ENCODE measurements at places on chromosomes 16 and 17.

- no peak for DNase-seq
Observed at GRCh38 chr16:31472709-31473203, 804 bp downstream of the TGFB1I1 start.

DNA sequence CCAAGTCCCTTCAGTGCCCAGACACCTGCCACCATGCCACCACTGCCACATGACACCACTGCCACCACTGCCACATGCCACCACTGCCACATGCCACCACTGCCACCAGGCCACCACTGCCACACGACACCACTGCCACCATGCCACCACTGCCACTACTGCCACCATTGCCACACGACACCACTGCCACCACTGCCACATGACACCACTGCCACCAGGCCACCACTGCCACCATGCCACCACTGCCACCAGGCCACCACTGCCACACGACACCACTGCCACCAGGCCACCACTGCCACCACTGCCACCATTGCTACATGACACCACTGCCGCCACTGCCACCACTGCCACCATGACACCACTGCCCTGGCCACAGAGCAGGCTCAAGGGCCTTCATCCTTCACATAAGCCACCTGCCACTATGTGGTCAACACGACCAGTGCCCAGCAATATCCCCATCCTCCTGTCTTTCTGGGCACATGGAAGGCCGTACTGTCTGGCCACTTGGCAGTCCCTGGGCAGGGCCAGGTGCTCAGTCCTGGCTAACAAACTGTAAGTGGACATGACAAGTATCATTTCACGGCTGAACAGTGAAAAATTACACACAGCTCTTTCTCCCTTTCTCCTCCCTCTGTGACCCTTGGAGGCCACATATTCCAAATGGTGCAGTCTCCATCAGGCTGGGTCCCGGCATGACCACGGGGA is 33.1 kb downstream of the ABR start:
- no peak for DNase-seq

DNA sequence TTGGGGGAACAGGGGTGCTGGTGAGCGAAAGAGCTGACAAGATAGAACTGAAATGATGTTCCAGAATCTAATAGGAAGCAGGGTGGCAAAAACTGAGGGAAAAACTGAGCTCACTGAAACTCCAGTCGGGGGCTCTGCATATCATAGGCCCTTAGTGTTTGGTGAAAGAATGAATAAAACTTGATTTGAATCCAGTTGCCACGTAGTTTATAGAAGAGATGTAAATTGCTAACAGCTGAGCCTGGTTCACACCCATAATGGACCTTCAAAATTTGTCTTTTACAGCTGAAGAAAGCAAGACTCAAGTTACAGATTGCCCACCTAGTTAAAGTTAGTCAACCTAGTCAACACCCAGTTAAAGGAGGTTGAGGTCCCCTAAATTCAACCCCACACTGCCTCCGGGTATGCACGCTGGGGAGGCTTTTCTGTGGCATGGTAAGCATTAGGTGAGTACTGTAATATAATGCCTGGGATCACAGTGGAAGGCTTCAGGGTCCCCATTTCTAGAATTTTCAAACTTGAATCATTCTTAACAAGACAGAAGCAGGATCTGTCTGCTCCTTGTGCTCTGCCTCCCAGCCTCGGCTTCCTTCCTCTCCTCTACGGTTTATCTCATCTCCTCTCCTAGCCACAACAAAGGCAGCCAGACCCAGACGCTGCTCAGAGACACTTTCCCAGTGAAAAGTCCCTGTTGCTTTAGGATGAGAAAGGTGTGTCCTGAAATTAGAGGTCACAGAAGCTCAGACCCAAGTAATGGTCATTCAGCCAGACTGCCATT is 26.9 kb upstream of the SUPT4H1 start:
- DNase-seq = no peak

- DNase-seq = no peak
Observed at GRCh38 chr17:62819511-62820221, 11.6 kb upstream of the MARCHF10 start.

DNA sequence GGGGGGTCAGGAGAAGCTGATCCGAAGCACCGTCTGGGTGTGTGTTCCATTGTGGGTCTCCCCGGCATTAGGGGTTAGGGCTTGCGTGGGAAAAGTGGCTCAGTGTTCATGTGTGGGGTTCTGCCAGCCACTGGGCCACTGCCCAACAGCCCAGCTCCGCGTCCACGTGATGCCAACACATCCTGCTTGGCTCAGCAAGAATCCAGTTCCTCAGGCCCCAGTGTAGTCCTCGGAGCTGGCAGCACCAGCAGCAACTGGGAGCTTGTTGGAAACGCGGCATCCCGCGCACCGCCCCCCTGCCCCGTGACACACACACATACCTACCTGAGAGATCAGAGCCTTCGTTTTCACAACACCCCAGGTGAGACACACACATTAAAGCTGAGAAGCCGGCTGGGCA is 18.9 kb downstream of the LGALS9 start:
- DNase-seq = no peak

DNA sequence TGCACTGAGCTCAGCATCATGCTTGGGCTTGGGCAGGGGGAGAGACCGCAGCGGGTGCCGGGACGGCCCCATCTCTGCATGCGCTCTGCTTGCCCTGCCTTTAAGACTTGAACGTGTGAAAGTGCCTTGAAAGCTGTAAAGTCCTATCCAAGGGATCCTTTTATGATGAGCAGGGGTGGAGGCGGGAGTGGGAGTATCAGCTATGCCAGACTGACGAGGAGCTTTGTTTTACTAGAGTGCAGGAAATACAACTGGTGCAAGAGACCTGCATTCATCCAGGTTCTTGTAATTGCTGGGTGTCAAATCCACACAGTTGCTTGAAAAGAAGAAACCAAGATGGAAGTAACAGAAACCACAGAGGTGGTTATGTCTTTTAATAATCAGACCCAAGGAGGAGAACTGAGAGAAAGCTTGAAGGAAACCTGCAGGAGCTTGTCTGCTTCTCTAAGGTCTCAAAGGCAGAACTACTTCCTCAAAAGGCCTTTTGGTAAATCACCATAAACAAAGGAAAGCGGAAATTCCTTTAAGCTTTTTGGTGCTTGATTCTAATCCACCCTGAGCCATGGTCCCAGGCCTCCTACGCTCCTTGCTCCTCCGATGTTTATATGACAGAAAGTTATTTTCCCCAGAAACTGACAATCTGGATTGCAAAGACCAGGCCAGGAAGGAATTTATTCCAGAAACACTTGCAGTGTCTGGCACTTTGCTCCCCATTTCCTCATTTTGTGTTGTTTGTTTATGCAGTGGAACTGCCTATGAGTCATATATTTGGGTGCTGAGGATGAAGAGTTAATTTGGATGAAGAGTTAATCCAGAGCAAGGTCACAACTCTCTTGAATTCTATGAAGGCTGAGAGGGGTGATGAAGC is 51.3 kb upstream of the FBXO47 start:
- DNase-seq = no peak

DNA sequence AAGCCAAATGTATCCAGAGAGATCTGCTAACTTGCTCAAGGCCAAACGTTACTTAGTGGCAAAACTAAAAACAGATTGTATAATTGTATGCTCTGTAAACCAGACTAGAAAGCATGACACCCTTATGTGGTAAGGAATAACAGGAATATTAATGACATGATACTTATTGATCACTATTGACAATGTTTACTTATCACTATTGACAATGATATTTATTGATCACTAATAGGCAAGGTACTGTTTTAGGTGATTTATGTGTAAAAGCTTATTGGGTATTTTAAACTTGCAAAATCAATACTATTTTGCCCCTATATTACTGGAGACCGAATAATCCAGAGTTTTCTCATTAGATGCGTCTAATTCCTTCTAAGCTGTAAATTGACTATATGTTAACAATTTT is 985.1 kb downstream of the CDH11 start:
- DNase-seq = no peak

DNA sequence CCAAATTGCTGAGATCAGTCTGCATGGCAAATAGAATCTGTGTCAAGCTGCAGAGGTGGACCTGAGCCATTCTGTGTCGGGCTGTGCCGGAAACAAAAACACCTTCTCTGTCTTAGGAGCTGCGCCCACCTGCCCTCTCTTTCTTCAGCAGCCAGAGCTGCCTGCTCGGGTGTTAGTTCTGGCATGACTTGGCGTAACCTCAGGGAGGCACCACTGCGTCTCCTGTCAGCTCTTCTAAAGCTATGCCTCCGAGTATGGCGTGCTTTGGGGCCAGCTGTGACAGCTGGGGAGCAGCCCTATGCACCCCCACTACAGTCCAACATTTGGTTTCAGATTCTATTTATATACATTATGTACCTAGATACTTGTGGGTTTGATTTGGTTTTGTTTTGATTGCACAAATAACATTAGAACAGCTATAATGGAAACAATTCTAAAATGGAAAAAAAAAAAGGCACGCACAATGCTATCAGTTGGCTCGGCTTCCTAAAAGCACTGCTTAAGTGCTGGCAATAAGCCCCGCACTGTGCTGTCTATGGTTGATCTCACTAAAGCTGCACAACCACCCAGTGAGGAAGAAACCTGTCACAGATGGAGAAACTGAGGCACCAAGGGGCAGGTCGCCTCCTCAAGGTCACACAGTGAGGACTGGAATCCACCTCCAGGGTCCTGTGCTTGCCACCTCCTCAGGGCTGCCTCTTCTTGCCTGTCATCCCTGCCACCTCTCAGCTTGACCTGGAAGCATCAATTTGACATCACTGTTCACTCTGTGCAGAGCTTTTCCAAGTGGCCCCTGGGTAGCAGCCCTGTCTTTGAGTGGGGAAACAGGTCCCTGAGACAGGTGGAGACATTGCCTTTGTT is 18.7 kb upstream of the ADGRG1 start:
- no peak for DNase-seq

DNA sequence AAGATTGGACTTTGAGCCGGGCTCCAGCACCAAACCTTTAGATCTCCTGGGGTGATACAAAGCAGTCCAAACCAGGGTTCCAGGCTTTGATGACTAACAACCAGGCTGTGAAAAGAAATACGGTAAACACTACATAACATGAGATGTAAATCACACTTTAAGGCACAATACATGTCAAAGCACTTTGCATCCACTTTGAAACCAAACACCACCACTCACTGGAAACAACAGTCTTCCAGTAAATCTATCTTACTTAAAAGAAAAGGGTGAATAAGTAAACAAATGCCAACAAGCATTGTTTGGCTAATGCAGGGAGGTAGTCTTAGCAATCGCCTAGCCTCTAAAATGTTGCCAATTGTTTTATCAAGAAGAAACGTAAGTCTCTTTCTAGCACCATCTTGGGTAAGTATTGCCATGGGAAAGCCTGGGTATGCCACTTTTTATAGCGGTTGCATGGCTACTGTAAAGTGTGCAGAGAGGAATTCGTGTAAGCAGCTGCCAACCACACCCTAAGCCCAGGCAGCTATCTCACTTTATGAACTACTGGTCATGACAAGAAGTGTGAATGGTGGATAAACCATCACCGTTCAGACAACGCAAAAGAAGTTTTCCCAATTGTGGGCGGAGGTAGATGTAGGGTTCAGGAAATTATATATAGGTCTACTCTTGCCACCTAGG is 267.4 kb upstream of the PSMD7 start:
- no peak for DNase-seq

DNA sequence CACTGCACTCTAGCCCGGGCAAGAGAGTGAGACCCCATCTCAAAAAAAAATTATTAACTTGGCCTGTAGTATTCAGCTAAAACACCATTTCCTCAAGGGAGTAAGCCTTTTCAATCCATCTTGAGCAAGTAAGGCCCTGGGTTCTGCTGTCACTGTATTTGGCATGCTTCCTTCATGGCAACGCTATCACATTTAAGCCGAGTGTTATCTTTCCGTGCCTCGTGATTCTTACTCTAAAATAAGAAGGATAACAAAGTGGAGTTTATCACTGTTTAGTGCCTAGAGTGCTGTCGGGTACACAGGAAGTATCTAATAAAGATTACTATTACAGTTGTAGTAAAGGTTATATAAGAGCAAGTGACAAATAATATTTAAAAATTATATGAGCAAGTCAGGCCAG is 8.8 kb downstream of the VPS53 start:
- DNase-seq = no peak

DNA sequence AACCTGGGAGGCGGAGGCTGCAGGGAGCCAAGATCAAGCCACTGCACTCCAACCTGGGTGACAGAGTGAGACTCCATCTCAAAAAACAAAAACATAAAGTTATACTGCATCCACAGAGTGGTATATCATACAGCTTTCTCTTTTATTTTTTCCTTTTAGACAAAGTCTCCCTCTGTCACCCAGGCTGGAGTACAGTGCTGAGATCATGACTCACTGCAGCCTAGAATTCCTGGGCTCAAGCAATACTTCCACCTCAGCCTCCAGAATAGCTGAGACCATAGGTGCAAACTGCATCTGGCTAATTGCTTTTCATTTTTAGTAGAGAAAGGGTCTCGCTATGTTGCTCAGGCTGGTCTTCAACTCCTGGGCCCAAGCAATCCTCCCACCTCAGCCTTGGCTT is 10.0 kb upstream of the COPRS start:
- DNase-seq = no peak

DNA sequence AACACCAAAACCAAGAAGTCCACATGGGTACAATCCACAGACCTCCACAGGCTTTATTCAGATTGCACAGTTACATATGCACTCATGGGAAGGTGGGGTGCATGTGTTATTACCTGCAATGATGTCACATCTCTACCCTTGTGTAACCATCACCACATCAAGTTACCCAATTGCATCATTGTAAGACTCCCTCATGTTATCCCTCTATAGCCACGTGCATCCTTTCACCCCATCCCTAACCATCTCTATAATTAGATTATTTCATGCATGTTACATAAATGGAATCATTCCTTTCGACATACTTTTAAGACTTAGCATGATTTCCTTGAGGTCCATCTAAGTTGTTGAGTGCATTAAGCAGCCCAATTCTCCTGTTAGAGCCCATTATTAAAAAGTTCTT is 408.2 kb upstream of the C16orf82 start:
- DNase-seq = no peak

DNA sequence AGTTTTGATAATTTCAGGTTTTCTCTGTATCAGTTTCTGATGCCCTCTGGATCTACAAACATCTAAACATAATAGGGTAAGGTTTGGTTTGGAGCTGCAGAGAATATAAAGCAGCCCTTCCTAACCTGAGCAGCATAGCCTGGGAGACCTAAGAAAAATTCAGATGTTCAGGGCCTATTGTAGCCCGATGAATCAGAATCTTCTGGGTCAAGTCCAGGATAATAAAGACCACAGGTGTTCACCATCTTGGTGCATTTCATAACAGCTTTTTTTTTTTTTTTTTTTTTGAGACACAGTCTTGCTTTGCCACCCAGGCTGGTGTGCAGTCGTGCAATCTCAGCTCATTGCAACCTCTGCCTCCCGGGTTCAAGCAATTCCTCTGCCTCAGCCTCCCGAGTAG is 19.7 kb upstream of the ARHGAP17 start:
- DNase-seq = no peak

DNA sequence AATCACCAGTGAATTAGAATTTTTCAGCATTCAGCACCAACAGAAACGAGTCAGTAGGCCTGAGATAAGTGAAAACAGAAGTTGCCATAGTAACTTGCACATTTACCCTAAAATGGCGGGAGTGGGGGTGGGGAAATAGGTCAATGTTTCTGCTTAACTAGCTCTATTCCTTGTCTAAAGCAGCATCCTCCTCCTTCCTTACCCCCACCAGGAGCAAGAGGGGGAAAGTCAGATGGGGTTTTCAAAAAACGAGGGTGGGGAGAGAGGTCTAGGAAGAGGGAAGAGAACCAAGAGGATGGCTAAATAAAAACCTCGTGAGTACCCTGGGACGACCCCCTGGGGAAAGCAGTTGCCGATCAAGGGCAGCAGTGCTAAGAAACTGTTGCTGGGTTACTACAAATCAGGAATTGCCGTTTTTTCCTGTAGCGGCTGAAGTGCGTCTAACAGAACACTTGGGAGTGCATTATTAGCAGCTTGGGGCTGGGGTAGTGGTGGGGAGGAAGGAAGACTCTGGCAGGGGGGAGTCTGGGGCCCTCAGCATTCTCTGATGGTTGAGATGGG is 34.4 kb upstream of the MNT start:
- no peak for DNase-seq

Measured in stimulated activated CD8-positive, alpha-beta memory T cell treated with anti-CD3 and anti-CD28 coated beads, Interleukin-4, amount 100 ng/mL, for 4 hours (primary cell).